Dermis microvascular lymphatic vessel endothelial cell (primary cell): ENCODE measurements at places on chromosomes 5 and 9. TPM values are rescaled to one million over a fixed set of nuclear protein-coding genes. Genes with fewer than 3 reads are reported as not detected.

ZNF366 gene
- 1.6 and 1.9 TPM in 2 replicates for total RNA-seq

SLC6A3 gene
- not detected in 2 replicates for total RNA-seq

MARCOL gene
- not detected in 2 replicates for total RNA-seq

- DNase-seq = no peak
These were observed 156.0 kb downstream of the MACROH2A1 start for GRCh38 chr5:135242866-135243555.
